Central memory CD4-positive, alpha-beta T cell (primary cell): ENCODE measurements at places on chromosomes 2 and 18.

GRCh38 chr2:142044197-142044596, 86.6 kb downstream of the LRP1B start:
- no peak for DNase-seq

GRCh38 chr2:222577341-222577740, 78.6 kb downstream of the FARSB start:
- no peak for DNase-seq

DNA sequence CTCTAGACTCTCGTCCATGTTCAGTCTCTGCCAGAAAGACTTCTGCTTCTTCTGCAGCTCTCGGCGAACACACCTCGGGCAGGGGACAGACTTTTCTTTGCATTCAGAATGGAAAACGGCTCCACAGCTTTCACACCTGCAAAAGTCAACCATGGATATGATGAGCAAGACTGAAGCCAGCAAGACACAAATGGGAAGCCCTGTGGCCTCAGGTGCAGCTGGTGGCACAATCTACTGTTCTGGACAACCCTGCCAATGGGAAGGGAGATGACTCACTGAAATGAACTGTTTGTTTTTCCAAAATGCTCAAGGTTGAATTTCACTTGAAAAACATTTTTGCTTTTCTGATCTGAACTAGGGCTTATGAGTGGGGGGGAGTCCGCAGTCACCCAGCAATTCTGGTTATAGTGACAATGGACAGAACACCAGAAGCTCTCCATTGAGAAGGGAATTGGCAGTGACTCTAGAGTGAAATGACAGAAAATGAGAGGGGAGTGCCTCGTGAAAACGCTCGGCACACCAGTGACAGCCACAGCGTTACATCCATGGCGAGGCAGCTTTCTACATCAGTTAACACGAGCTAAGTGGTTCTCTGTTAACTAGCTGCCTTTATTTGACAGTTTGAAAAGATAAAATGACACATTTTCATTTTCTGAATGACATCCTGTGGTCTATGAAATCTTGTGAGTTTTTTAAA, 58.8 kb upstream of the FZD5 start:
- no peak for DNase-seq

DNA sequence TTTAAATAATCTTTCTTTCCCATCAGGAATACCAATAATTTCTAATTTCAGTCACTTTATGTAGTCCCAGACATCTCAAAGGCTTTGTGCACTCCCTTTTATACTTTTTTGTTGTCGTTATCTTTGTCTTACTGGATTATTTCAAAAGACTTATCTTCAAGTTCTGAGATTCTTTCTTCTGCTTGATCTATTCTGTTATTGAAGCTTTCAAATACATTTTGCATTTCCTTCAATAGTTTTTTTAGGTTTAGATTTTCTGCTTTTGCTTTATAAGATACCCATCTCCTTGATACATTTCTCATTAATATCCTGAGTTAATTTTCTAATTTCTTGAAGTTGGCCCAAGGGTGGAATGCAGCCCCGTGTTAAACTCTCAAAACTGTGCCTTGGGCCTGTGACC, 432.4 kb downstream of the RIT2 start:
- no peak for DNase-seq

- no peak for DNase-seq
Observed at GRCh38 chr2:85958731-85959130, 69.9 kb upstream of the ST3GAL5 start.

DNA sequence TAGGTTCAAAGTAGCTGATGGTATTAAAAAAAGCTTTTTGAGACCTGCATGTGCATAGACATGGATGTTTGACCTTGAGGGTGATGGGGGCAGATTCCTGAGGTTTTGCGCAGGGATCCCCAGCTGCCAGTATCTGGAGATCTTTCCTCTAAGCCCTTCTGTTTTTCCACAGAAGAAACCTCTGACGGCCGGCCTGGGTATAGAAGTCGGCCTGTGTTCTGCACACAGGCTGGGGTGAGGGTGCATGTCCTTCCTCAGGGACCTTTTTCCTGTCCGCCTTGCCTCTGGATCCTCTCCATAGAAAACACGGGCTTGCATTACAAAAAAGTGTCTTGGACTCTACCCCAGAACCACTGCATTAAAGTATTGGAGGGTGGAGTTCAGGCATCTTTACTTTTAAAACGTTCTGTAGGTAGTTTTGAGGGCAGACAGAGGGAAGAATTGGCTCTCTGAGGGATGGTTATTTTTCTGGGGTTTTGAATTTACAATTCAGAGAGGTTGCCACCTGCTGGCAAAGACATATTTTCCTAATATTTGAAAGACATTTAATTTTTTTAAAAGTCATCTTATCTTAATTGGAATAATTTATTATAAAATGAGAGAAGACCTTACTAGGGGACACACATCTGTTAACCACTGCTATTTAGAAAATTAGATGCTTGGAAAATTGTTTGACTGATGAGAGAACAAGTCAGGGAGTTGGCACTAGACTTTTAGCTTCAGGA, 350.6 kb downstream of the DCDC2C start:
- no peak for DNase-seq
